CD14-positive monocyte (primary cell): ENCODE measurements at places on chromosomes 2 and 18.

GRCh38 chr18:32380559-32380958 is 90.1 kb downstream of the GAREM1 start:
- DNase-seq, result no peak

- no peak for DNase-seq
Measured at GRCh38 chr2:188577231-188577630, 285.6 kb downstream of the GULP1 start.

GRCh38 chr2:12856934-12857601 is 140.3 kb downstream of the TRIB2 start:
- peak; percentile 6 for DNase-seq

GRCh38 chr2:223674998-223675609 is 72.9 kb upstream of the SCG2 start:
- DNase-seq, result no peak

- DNase-seq, result no peak
Measured at GRCh38 chr2:68607837-68608236, 35.5 kb upstream of the PROKR1 start.

DNA sequence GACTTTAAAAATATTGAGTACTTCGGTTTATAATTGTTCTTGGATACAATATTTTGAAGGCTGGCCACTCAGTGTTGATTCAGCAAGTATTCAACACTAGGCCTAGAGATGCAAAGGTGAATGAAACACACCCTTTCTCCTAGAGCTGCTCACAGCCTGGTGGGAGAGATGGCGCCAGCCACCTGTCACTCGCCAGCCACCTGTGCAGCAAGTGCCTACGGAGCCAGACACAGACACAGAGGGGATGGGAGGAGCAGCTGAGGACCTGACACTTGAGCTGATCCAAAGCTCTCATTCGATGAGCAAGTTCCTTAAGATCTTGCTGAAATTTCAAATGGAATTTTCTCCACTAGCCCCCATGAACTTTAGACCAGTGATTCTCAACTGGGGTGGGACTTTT is 151.1 kb upstream of the RIOK3 start:
- no peak for DNase-seq

GRCh38 chr2:37283207-37283606 is 41.4 kb downstream of the PRKD3 start:
- no peak for DNase-seq

DNA sequence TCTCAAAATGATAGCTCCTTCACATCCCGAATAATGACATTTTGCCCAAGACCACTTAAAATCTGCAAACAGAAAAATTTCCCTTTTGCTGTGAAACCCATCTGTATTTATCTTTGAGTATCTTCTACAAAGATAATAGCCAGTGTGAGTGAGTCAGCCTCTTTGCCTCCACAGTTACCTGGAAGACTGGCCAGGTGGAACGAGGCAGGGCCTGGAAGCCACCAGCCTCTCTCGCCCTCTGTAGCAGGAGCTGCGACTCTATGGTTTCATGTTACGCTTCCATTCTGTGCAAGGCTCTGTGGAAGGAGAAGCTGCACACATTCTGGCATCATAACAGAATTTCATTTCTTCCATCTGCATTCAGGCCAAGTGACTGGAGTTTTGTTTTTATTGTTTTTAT is 9.5 kb downstream of the ELP2 start:
- DNase-seq, result no peak

- DNase-seq, result no peak
Measured at GRCh38 chr2:14148216-14148615, 484.3 kb upstream of the LRATD1 start.

GRCh38 chr2:172339371-172340010 is 87.9 kb upstream of the ITGA6 start:
- no peak for DNase-seq
